ENCODE measurements at places on chromosomes 1 and 21. TPM values are rescaled to one million over a fixed set of nuclear protein-coding genes. Genes with fewer than 3 reads are reported as not detected.
A peak's percentile ranks its signal among the peaks of the same experiment; 100 is the strongest.

- H3K27me3 ChIP-seq = no peaks in the 10 kb centered on the region
- no peaks in the 10 kb centered on the region for H3K36me3 ChIP-seq
- H3K4me1 ChIP-seq = no peaks in the 10 kb centered on the region
Observed at GRCh38 chr1:248793592-248793991, 32.1 kb downstream of the SH3BP5L start.

DNA sequence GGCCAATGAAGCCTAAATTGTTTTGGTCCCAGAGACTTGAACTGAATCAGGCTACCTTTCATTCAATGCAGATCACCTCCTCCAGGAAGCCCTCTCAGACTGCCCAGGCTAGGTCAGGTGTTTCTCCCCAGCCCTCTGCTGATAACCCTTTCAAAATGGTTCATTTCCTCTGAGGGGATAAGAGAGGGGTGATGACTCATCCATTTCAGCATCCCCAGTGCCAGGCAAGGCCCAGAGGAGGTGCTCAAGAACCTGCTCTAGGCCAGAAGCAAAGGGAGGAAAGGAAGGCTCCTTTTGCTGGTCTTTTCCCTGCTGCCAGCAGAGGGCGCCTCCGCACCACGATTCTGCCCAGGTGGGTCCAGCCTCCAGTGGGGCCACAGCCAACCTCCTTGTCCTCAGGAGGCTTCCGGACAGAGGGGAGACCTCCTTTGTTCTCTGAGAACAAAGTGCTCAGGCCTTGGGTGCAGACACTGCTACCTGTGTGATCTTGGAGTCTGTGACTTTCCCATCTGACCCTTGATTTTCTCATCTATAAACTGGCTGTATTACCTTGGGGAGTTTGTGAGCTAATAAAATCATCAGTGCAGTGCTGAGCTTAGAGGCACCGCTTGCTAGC lies 45.3 kb upstream of the ARHGEF10L start:
- no peak overlapping the region for H3K27ac ChIP-seq
- H3K4me3 ChIP-seq = no peak overlapping the region
- H3K27me3 ChIP-seq = no peaks in the 10 kb centered on the region
- no peaks in the 10 kb centered on the region for H3K36me3 ChIP-seq

Gene SPRR1B
- total RNA-seq = not detected

DNA sequence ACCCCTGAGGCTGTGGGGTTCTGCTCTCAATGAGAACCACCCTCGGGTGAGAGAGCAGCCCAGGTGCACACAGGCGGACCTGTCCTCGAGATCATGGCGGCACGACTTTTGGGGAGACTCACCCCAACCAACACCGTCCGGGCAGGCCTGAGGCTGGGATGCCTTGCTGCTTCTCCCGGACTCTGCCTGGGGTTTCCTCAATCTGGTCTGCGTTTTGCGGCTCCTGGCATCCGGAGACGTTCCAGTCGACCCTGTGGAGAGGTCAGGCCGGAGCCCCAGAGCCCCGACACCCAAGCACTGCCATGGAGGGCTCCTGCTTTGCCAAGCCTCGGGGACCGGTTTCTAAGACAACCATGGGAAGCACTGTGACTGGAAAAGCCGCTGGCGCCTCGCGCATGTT lies 3879.7 kb downstream of the SRGAP2C start:
- H3K4me3 ChIP-seq = no peak overlapping the region
- no peaks in the 10 kb centered on the region for H3K36me3 ChIP-seq
- H3K27me3 ChIP-seq = no peaks in the 10 kb centered on the region
- DNase-seq = no peak
- no peaks in the 10 kb centered on the region for H3K4me1 ChIP-seq

- DNase-seq = no peak
- no peaks in the 10 kb centered on the region for H3K36me3 ChIP-seq
- no peak overlapping the region for H3K27ac ChIP-seq
- H3K4me1 ChIP-seq = no peaks in the 10 kb centered on the region
- H3K27me3 ChIP-seq = no peaks in the 10 kb centered on the region
Observed at GRCh38 chr1:30654188-30654587, 69.2 kb downstream of the MATN1 start.

GRCh38 chr1:93585059-93585966 lies 96.3 kb downstream of the BCAR3 start:
- H3K4me3 ChIP-seq = no peak overlapping the region
- no peak for DNase-seq
- H3K36me3 ChIP-seq = peaks cover 7% of the 10 kb centered on the region
- H3K27ac ChIP-seq = peak overlapping the region; percentile 8
- H3K27me3 ChIP-seq = no peaks in the 10 kb centered on the region

Gene DARS2
- 49.9 TPM for total RNA-seq

DNA sequence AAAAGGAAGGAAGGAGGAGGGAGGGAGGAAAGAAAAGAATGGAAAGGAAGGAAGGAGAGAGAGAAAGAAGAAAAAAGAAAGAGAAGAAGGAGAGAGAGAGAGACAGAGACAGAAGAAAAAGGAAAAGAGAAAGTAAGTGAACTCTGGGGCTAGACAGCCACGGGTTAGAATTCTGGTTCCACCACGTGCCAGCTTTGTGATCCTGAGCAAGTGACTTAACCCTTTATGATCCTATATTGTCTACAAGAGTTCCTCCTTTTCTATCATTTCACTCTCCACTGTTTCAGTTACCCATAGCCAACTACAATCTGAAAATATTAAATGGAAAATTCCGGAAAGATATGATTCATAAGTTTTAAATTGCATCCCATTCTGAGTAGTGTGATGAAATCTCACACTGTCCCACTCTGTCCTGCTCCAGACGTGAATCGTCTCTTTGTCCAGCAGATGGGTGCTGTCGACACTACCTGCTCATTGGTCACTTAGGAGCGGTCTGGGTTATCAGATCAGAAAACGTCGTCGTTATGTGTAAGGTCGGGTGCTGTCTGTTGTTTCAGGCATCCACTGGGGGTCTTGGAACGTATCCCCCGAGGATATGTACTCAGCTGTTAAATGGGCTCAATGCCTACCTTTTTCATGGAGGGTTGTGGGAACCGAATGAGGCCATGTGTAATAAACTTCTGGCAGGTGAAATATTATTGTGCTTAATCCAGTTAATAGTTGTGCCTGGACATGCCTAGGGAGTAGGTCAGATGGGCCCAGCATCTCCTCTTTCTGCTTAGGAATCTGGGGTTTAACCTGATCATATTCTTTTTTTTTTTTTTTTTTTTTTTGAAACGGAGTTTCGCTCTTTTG lies 19.1 kb downstream of the TMEM51 start:
- H3K4me3 ChIP-seq = no peak overlapping the region
- no peaks in the 10 kb centered on the region for H3K4me1 ChIP-seq
- H3K36me3 ChIP-seq = no peaks in the 10 kb centered on the region
- no peak overlapping the region for H3K27ac ChIP-seq

Gene ITGB2
- 0.63 TPM for total RNA-seq

DNA sequence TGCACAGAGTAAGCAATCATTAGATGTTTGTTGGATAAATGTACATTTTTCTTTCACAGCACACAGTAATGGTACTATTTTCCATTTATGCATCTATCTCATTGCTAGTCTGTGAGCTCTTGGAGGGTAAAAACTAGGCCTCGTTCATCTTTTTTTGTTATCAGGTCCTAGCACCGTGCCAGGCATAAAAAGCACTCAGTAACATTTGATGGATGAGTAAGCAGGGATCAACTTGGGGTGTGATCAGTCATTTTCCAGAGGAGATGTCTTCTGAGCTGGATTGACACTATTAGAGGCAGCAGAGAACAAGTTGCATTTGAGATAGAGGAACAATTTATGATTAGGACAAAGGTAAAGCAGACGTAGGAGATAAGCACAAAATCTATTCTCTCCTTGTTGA lies 4.3 kb upstream of the VTCN1 start:
- DNase-seq = no peak
- no peak overlapping the region for H3K4me3 ChIP-seq
- no peaks in the 10 kb centered on the region for H3K36me3 ChIP-seq
- H3K4me1 ChIP-seq = no peaks in the 10 kb centered on the region
- H3K27me3 ChIP-seq = no peaks in the 10 kb centered on the region

Gene FAM72A
- total RNA-seq = 19.1 TPM

DNA sequence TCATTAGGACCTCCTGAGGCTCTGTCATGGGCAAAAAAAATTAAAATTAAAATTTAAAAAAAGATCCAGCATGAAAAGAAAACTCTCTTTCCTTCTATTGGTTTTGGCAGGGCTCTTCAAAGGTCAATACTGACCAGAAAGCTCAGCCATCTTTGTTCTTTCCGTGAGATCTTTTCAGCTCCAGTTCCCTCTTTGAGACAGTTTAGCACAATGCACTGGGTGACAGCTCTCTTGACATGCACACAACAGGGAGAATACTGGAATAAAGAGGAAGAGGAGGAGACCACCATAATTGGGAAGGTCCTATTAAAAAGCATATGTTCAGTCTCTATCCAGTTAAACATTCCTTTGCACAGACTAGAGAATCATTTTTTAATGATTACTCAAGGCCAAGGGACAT lies 6.3 kb downstream of the LIX1L start:
- H3K4me3 ChIP-seq = no peak overlapping the region
- peaks cover 34% of the 10 kb centered on the region for H3K27me3 ChIP-seq
- H3K4me1 ChIP-seq = peaks cover 12% of the 10 kb centered on the region
- no peak for DNase-seq
- H3K36me3 ChIP-seq = no peaks in the 10 kb centered on the region
- no peak overlapping the region for H3K27ac ChIP-seq

GRCh38 chr1:20732071-20732587 lies 374 bp downstream of the SH2D5 start:
- H3K27ac ChIP-seq = no peak overlapping the region
- no peaks in the 10 kb centered on the region for H3K36me3 ChIP-seq
- H3K4me1 ChIP-seq = peaks cover 42% of the 10 kb centered on the region
- H3K4me3 ChIP-seq = peak overlapping the region; percentile 87
- peaks cover 41% of the 10 kb centered on the region for H3K27me3 ChIP-seq
- DNase-seq = peak; percentile 92

Gene RUNX1
- 0.23 TPM for total RNA-seq

- no peak for DNase-seq
- no peaks in the 10 kb centered on the region for H3K27me3 ChIP-seq
- no peak overlapping the region for H3K4me3 ChIP-seq
- 0 out of 2 replicates have a peak, but pooled peaks cover 4% of the 10 kb centered on the region for H3K36me3 ChIP-seq
Observed at GRCh38 chr1:197692965-197693364, 82.3 kb downstream of the DENND1B start.

DNA sequence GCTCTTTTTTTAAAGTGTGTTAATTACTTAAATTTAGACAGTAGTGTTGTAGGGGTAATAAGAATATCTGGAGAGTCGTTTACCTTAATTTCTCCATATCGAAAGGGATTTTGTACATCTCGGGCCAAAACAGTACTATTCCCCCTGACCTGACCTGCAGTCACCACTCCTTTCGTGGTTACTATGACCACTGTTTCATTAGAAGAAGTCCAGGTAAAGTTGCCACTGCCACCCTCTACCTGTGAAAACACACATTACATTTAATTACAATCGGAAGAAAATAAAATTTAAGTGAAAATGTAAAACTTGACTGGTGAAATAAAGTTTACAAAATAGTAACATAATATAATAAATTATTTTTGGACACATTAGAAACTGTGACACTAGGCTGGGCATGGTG lies 37.2 kb downstream of the NUP210L start:
- H3K4me1 ChIP-seq = no peaks in the 10 kb centered on the region
- no peak overlapping the region for H3K4me3 ChIP-seq
- DNase-seq = peak; percentile 38
- H3K27me3 ChIP-seq = no peaks in the 10 kb centered on the region

GRCh38 chr1:225670806-225671733 lies 18.1 kb upstream of the ENAH start:
- no peaks in the 10 kb centered on the region for H3K36me3 ChIP-seq
- H3K27me3 ChIP-seq = 0 out of 2 replicates have a peak, but pooled peaks cover 4% of the 10 kb centered on the region
- H3K27ac ChIP-seq = no peak overlapping the region
- no peak overlapping the region for H3K4me3 ChIP-seq

DNA sequence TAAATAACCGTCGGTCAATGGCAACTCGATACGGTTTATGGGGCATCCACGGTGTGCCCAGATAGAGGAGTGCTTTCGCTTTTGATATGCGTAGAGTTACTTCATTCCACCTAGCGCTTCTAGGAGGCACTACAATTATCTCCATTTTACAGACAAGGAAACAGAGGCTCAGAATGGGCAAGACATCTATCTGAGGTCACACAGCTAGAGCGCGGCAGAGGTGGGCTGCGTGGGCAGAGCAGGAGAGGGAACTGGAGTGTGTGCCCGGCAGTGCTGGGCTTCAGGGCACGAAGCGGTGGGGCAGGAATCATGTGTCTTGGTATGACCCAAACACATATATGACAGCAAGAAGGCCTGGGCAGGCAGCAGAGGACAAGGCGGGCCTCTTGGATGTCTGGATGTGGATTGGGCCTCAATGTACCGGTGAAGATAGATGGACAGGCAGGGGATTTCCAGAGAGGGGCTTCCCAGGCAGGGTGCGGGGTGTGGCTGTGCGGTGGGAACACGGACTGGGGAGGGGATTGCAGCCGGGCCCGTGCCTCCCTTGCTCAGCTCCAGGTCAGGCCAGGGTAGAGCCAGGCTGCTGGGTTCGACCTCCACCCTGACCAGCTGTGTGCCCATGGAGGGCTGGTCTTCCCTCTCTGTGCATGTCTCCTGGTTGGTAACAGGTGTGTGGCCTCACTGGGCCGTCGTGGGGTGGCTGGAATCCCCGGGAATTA lies 21.2 kb downstream of the TP73 start:
- no peak overlapping the region for H3K27ac ChIP-seq
- H3K36me3 ChIP-seq = no peaks in the 10 kb centered on the region
- H3K4me1 ChIP-seq = peaks cover 10% of the 10 kb centered on the region
- H3K4me3 ChIP-seq = no peak overlapping the region
- no peak for DNase-seq

Gene ADAM30
- total RNA-seq = not detected

- no peak overlapping the region for H3K27ac ChIP-seq
- H3K27me3 ChIP-seq = no peaks in the 10 kb centered on the region
- DNase-seq = no peak
- peaks cover 12% of the 10 kb centered on the region for H3K4me1 ChIP-seq
Observed at GRCh38 chr1:17156108-17156507, 36.9 kb upstream of the PADI2 start.

- H3K36me3 ChIP-seq = no peaks in the 10 kb centered on the region
- H3K4me3 ChIP-seq = no peak overlapping the region
- H3K4me1 ChIP-seq = no peaks in the 10 kb centered on the region
- no peaks in the 10 kb centered on the region for H3K27me3 ChIP-seq
- H3K27ac ChIP-seq = no peak overlapping the region
- DNase-seq = no peak
Observed at GRCh38 chr1:245807954-245808719, 653.4 kb downstream of the KIF26B start.

- no peaks in the 10 kb centered on the region for H3K27me3 ChIP-seq
- H3K4me3 ChIP-seq = no peak overlapping the region
- no peaks in the 10 kb centered on the region for H3K4me1 ChIP-seq
- no peaks in the 10 kb centered on the region for H3K36me3 ChIP-seq
Observed at GRCh38 chr1:47578721-47579419, 141.0 kb downstream of the FOXD2 start.

Gene WNT9A
- 2.0 TPM for total RNA-seq

- no peak overlapping the region for H3K27ac ChIP-seq
- peak; percentile 47 for DNase-seq
- no peaks in the 10 kb centered on the region for H3K27me3 ChIP-seq
- no peaks in the 10 kb centered on the region for H3K4me1 ChIP-seq
- H3K36me3 ChIP-seq = no peaks in the 10 kb centered on the region
- no peak overlapping the region for H3K4me3 ChIP-seq
Observed at GRCh38 chr1:1665815-1666251, 7.0 kb upstream of the CDK11B start.

Gene ANGPTL7
- total RNA-seq = not detected
